Activated CD8-positive, alpha-beta memory T cell treated with anti-CD3 and anti-CD28 coated beads for 1 hour (primary cell): ENCODE measurements at places on chromosomes 2 and 18.

DNA sequence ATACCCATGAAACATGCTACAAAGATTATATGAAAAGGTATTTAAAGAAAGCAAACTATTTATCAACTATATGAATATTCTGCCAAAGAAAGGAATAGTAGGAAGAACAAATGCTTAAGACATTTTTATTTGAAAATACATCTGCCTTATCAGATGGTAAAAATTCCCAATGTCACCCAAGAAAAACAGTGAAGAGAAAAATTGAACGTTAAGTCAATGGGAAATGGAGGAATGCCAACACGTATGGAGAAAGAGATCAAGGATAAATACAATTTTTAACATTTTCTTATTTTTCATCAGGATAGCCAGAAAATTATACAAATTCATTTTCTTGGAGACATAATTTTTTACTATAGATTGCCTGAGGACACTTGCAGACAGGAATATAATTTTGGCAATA, 394.2 kb downstream of the ZEB2 start:
- no peak for DNase-seq

DNA sequence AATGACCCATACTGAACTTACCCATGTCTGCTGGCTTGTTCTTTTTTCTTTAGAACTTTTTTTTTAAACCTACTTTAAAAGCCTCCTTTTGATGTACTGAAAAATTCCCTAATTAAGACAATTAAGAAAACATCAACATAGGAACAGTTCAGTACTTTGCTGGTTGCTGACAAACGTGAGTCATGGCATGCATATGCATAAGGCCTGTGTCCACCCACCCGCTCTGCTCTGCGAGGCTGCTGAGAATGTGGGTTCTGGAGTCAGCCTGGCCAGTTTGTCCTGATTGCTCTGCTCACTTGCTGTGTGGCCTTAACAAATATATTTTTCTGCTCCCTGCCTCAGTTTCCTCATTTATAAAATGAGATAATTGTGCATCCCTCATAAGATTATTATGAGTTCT, 27.3 kb downstream of the LAMA3 start:
- DNase-seq: no peak

DNA sequence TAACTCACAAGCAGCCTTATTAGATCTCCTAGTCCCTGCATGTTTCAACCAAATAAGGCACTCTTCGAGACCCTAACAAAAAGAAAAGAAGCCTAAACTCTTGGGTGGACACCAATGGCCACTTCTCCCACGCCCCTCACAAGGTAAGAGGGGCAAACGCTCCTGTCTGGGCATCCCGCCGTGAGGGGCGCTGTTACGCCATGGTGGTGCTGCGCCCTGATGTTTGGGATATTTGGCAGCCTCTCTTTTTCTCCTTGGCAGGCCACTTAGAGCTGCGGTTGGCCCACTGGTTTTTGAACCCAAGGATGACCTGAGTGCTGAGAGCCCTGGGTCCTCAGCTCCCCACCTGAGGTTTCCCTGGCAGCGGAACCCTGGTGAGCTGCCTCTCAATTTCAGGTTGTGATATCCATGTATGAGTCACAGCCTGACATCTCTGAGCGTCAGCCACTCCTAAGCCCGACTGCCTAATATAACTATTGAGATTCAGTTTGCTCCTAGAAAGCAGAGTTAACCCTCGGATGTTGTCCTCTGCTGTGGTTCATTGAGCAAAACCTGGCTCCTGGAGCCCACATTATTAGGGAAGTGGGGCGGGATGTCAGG, 103.3 kb downstream of the COL6A3 start:
- no peak for DNase-seq

- DNase-seq: no peak
Measured at GRCh38 chr18:74183130-74183529, 34.8 kb downstream of the TIMM21 start.

DNA sequence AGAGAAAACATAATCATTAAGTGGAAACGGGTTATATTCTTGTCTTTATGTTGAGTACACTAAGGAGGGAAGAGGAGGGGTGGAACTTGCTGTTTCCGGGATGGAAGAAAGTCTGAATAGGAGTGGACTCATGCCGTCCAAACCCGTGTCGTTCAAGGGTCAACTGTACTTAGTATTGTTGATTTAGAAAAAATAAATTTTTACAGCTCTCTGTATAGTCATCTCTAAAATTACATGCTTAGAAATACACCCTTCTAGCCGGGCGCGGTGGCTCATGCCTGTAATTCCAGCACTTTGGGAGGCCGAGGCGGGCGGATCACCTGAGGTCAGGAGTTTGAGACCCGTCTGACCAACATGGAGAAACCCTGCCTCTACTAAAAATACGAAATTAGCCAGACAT, 29.4 kb downstream of the RIF1 start:
- no peak for DNase-seq

GRCh38 chr18:10247021-10247741, 207.3 kb upstream of the APCDD1 start:
- DNase-seq: no peak

GRCh38 chr2:230000118-230000841, 68.4 kb downstream of the SLC16A14 start:
- no peak for DNase-seq

- no peak for DNase-seq
Measured at GRCh38 chr2:233380132-233380895, 26.0 kb downstream of the DGKD start.

DNA sequence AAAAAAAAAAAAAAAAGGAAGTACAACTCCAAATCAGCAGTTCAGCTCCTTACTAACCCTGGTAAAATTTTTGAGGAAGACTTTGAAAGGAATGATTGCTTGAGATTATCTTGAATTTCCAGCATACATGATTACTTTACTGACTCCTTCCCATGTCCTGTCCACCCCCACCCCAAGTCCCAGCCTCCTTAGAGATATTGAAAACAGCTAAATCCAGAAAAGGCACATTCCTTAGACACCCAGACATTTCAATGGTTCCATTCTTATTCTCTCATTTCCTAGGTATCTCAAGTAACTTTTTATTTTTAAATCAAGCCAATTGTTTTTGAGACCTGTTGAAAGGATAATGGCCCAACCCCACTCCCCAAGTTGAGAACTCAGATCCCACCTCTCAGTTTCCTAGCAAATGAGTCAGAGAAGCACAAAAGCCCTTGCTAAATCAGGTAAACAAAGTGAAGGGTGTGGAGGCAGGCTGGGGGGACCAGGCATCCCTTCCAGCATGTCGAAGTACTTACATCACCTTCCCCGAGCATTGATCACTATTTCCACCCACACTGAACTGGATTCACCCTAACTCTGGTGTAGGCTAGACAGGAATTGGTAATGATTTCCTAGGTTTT, 95.4 kb upstream of the FZD7 start:
- DNase-seq: no peak

DNA sequence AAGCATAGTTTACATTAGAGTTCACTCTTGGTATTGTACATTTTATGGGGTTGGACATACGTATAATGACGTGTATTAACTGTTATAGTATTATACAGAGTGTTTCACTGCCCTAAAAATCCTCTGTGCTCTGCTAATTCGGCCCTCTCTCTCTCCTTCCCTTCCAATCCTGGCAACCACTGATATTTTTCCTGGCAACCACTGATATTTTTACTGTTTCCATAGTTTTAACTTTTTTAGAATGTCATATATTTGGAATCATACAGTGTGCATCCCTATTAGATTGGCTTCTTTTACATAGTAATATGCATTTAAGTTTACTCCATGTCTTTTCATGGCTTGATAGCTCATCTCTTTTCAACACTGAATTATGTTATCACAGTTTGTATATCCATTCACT, 526.7 kb downstream of the RIT2 start:
- no peak for DNase-seq

GRCh38 chr2:23803965-23804542, 122.9 kb downstream of the ATAD2B start:
- DNase-seq: no peak

GRCh38 chr2:8202132-8202531, 479.7 kb upstream of the ID2 start:
- DNase-seq: no peak

- no peak for DNase-seq
Measured at GRCh38 chr2:26740346-26740745, 23.7 kb upstream of the SLC35F6 start.

DNA sequence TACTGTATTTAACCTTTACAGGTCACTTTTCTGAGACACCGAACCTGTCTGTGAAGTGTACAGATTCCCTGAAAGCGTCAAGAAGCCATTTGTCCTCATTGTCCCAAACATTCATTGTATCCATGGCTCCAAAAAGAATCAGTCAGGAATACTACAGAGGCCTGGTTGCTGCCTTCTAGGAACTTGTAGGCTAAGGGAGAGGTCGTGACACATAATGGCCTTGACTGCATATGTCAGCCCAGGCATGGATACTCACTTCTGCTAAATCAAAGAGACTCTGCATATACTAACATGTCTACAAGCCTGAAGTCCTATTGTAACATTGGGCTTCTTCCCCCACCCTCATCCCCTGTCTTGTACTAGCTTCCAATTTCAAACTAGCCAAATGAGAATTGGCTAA, 40.2 kb downstream of the ONECUT2 start:
- DNase-seq: no peak

DNA sequence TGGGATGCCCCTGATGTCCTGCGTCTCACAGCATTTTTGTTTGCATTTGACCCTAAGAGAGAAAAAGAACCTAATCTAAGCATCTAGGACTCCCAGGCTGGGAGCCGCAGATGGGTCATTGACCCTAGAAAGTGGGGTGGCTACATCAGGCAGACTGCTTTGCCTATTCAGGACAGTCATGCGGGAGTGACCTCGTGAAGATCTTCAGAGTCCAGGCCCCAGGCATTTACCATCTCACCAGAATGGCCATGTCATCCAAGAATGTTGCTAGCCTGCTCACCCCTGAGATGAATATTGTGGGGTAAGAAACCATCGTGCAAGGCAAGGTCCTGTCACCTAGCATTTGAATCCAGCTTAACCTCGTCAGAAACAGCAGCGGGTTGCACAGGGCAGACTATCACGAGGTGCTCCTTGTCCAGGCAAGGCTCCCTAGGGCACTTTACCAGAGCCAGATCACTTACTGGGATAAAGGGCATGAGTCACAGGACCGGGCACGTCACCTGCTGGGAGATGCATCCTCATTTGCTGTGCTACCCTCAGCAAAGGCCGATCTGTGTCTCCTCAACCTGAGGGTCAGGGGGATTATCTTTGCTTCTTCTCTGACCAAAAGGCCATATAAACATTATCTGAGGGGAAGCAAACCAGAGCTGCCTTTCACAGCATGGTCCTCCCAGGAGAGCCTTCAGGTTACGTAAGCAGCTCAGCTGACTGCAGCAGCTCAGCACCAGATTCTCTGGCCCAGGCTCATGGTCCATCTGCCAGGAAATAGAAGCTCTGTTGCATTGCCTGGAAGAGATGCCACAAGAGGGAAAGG, 162.3 kb downstream of the ACKR3 start:
- DNase-seq: no peak

DNA sequence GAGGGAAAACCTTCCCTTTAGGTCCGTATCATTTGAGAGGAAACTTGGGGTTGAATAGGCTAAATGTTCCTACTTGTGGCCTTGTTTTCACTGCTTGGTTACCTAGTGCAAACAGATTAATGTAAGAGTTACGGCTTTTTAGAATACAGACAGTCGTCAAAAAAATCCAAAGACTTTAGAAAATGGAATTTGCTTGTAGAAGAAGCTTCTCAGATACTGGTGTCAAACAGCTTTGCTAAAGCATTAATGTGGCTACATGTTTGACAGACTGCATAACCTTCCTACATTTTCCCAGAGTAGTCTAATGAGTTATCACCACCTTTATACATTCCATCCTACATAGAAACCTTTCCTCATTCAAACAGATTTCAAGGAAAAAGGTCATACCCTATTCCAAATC, 114.6 kb downstream of the FMNL2 start:
- no peak for DNase-seq

DNA sequence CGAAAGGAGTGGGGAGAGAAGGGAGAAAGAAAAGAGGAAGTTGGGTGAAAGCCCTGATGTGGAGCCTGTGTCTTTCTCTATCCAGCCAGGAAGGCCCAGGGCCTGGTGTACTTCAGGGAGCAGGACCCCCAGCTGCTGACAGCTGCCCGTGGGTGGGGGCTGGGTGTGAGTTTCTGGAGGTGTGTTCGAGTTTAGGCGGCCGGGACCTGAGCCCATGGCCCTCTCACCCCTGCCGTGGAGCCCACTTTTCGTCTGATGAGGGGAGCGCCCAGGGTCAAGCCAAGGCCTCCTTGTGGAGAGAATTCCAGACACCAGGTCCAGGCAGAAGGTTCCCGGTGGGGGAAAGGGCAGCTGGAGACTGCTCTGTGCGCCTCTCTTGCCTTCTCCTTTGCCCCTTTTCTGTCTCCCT, 2.2 kb downstream of the SIX3 start:
- DNase-seq: no peak

DNA sequence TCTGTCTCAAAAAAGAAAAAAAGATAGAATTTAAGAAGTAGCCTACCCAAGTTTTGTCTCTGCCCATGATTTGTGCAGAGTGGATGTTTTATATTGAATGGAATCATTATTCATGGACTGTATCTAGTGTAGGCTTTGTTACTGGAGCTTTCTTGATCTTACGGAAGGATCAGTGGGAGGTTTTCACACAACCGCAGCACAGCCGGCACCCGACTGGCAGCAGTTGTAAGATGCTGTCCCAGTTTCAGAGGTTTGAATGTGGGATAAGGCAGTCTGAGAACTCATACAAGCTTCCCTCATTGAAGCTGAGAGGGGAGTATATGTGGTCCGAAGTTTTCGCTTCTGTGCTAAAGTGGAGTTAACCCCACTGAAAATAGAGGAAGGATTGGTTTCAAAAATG, 19.7 kb upstream of the SAG start:
- no peak for DNase-seq

DNA sequence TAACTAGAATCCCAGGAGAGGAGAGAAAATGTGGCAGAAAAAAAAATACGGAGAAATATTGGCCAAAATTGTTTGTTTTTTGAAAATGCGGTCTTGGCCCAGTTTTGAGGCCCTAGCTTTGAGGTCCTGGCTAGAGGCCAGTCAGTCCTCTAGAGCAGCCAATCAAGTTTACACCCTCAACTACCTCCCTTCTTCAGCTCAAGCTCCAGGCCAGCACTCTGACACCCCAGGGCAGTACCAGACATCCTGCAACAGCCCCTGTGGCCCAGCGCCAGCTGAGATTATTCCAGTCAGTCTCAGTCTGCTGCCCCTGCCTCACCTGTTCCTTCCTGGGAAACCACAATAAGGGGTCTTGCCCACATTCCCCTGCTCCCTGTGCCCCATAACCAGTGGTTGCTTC, 107.7 kb downstream of the UGGT1 start:
- DNase-seq: no peak

- no peak for DNase-seq
Measured at GRCh38 chr2:200379481-200380090, 73.1 kb downstream of the SPATS2L start.
